Kasumi-1 (cell line): ENCODE measurements at places on chromosomes 2 and 18.

DNA sequence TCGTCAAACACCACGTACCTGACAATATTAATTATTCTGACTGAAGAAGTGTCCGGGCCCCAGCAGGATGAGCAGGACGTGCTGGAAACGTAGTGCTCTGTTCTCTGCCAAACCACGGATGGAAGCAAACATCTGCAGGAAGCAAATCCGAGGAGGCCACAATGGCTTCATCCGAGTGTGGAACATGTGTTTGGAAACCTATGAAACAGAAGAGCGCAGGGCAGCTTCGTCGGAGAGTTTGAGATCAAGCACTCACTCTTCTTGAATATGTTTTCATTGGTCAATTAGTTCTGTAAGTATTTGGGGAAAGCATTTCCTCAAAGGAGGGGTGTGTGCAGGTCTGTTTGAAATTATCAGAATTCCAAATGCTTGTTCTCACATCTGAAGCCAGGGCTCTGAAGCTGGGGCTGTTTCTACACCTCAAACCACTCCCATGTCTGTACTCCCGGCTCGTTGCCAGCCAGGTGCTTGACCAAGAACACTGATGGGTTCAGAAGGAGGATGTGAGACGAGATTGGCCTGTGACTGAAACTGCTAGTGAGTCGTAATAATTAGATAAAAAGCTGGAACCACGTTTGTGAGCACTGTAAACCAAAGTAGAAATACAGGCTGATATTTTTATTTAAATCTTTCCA, 356.6 kb upstream of the SALL3 start:
- DNase-seq: no peak

DNA sequence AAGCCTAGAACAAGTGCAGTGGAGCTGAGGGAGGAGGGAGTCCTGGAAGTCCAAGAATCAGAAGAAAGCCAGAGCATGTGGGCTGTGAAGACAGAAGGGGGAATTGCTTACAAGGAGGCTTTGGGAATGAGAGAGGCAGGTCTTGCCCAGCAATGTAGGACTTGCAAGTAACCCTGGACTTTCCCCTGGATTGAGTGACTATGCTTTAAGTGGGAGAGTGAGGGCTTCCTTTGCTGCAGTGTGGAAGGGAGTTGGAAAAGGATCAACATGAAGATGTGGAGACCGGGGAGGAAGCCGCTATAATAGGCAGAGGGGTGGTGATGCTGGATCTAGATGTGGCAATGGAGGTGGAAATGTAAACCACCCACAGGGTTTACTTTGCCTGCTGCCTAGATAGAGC, 13.8 kb upstream of the SCYGR1 start:
- DNase-seq: no peak

- no peak for DNase-seq
These were observed 24.1 kb downstream of the SIGLEC15 start for GRCh38 chr18:45849529-45849928.

DNA sequence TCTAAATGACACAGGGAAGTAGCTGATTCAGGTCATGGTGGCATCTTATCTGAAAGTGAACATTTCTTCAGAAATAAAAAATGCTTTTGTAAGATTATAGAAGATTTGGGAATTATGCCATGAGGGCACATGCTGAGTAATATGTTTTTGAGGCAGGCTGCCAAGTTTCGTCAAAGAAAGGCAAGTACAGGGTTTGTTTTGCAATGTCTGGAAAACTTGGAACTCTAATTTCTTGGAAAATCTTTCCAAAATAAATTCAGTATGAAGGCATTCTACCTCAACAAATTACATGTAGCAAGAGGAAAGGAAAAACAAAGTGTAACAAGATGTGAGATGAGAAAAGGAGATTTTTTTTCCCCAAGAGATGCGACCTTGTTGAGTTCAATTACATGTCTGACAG, 167.7 kb downstream of the PLCL1 start:
- no peak for DNase-seq

- peak; percentile 25 for DNase-seq
These were observed 161.7 kb downstream of the INSIG2 start for GRCh38 chr2:118250001-118250400.

- DNase-seq: no peak
These were observed 114.9 kb upstream of the SYT4 start for GRCh38 chr18:43392168-43392567.

- DNase-seq: no peak
These were observed 33.2 kb upstream of the FHOD3 start for GRCh38 chr18:36264283-36264682.

- DNase-seq: peak; percentile 55
These were observed 381.7 kb downstream of the NUP35 start for GRCh38 chr2:183505911-183506310.
